CD4-positive, CD25-positive, alpha-beta regulatory T cell (primary cell): ENCODE measurements at places on chromosomes 3 and 15. TPM values are rescaled to one million over a fixed set of nuclear protein-coding genes. Genes with fewer than 3 reads are reported as not detected.

Gene PEX11A
- 1.2 TPM for total RNA-seq

Gene EAF2
- total RNA-seq: 5.7 TPM

GRCh38 chr3:67241084-67241483 lies 243.0 kb downstream of the KBTBD8 start:
- no peak for DNase-seq

DNA sequence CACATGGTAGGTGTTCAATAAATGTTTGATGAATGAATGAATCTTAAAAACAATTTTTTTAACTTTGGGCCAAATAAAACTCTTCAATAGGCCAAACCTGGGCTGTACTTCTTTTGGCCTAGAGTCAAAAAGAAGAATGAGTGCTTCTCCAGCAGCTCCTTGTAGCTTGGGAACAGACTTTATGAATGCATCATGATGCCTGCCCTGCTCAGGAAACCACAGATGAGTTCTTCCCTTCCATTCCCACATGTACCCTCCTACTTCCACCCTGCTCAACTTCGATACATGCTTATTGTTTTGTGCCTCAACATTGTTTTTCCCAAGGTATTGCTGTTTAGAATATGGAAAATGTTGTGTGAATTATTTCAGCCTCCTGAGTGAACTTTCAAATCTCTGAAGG lies 87.0 kb downstream of the FILIP1L start:
- no peak for DNase-seq

- no peak for DNase-seq
Observed at GRCh38 chr3:124033360-124034015, 41.6 kb upstream of the ROPN1 start.
